ENCODE measurements at places on chromosomes 11 and 22. TPM values are rescaled to one million over a fixed set of nuclear protein-coding genes. Genes with fewer than 3 reads are reported as not detected.

The PRAME gene
- 2.1 TPM for total RNA-seq

The PNPLA3 gene
- 2.2 TPM for total RNA-seq

The ACRV1 gene
- not detected for total RNA-seq

The PIWIL4 gene
- total RNA-seq = 4.0 TPM

The CDON gene
- 211 TPM for total RNA-seq

The FGF19 gene
- total RNA-seq = not detected

The SCGB1D2 gene
- total RNA-seq = 69.2 TPM

GRCh38 chr11:65111744-65112545 is at the start of gene TM7SF2:
TSS of gene TM7SF2 (plus strand) at chr11:65111872. CDS start at chr11:65112016, 144 bp downstream.
- peak; percentile 98 for DNase-seq

DNA sequence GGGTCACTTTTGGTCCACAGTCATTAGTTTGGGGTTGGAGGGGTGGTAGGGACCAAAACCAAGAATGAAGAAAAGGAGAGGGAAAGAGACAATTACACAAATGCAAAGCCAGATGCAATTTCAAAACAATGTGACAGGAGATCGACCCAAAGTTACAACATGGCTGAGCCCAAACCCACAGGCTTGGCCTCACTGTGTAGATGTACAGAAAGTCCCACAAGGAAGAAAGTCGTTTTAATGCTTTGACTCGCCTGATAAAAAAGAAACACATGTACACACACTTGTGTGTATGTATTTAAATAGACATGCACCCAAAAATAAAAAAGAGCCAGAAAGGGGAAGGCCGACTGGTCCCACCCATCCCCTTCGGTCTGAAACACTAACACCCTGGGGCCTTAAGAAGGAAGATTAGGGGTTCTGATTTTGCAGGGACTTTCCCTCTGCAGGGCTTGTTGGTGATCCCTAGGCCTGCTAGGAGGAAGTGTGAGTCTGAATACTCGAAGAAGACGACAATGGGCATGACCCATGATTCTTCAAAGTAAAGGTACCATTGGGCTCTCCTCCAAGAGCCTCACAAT is 104.1 kb downstream of the ETS1 start:
- no peak for DNase-seq

GRCh38 chr11:11864803-11865202 is 23.0 kb downstream of the USP47 start:
- no peak for DNase-seq

GRCh38 chr11:48066881-48067800 is 86.8 kb downstream of the PTPRJ start:
- DNase-seq = no peak

- peak; percentile 76 for DNase-seq
Measured at GRCh38 chr11:27281740-27282590, 81.0 kb downstream of the CCDC34 start.

- DNase-seq = no peak
Measured at GRCh38 chr22:30340911-30341685, 14.4 kb upstream of the TBC1D10A start.

DNA sequence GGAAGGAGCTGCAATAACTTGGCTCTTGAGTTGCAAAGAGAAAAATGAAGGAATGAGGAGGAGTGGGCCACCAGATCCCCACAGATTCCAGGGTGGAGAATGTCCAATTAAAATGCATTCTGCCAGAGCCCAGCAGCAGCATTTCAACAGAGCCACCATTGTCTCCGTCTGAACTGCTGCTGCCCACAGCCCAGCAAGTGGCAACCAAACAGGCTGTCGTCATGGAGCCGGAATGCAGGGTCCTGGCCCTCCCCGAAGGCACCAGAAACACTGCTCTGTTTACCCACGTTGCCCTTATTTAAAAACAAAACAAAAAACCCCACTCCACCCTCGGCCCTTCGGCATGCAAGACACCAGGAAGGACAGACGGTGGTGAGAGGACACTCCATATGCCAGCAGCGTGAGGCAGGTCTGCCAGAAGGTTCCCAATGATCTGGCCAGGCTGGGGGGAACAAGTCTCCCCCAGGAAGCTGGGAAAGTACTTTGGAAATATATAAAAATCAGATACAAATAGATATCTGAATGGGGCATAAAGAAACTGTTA is 32.5 kb downstream of the PLEKHA7 start:
- no peak for DNase-seq

DNA sequence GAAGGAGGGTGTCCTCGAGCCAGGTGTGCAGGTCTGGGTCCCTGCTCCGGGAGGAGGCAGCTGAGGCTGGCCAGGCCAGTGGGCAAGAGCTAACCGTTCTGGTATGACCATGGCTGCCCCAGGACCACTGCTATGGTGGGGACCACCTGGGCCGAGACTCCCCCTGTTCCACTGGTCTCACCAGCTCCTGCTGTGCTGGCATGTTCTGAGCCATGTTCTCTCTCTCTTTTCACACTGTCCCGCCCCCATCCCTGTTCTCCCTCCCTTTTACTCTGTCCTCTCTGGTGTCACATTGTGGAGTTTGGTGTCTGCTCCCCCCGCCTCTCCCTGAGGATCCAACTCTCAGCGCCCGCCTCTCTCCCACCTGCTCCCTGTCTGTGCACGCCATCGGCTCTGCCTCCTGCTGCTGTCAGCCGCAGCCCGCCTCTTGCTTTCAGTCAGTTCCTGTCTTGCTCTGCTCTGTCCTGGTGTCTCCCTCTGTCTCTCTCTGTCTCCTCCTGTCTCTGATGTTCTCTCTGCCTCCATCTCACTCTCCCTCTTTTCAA is 66.4 kb downstream of the LRRC32 start:
- DNase-seq = peak; percentile 29

- DNase-seq = peak; percentile 85
Measured at GRCh38 chr11:119671051-119671450, 57.9 kb downstream of the NECTIN1 start.

GRCh38 chr11:8383227-8383626 is 119.5 kb upstream of the LMO1 start:
- no peak for DNase-seq

- no peak for DNase-seq
Measured at GRCh38 chr11:23425381-23425780, 565.1 kb upstream of the CCDC179 start.

- no peak for DNase-seq
Measured at GRCh38 chr22:21673534-21674321, 7.9 kb downstream of the PPIL2 start.

DNA sequence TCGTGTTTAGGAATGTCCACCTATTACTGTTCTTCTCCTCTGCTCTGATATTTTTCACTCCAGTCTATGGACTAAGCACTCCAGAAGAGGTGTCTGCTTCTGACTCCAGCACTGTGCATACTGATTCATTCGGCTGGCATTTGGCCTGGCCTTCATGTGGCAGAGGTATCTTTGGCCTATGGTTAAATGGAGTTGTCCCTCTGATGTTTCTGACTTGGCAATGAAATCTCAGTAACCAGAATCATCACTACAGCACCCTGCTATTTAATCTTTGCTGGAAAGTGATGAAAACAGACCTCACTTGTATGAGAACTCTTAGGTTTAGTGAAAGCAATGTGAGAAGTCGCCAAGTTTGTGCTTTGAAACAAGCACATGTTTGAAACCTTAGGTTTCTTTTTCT is 155.2 kb downstream of the MAML2 start:
- DNase-seq = peak; percentile 28

DNA sequence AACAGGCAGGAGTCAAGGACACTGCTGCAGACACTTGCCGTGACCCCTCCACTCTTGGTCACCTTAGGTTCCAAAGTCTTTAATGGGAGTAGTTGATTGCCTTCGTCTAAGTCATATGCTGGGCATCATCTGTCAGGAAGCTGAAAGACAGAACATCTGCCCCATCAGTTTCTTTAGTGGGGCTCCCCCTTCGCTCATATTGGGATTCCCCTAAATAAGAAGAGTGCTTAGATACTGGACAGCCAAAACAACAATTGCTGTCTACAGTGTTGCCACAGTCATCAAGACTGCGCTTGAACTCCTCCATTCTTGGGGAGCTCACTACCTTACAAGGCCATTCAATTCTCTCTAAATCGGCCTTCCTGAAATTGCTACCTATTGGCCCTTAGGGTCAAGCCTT is 58.5 kb downstream of the UBASH3B start:
- no peak for DNase-seq

DNA sequence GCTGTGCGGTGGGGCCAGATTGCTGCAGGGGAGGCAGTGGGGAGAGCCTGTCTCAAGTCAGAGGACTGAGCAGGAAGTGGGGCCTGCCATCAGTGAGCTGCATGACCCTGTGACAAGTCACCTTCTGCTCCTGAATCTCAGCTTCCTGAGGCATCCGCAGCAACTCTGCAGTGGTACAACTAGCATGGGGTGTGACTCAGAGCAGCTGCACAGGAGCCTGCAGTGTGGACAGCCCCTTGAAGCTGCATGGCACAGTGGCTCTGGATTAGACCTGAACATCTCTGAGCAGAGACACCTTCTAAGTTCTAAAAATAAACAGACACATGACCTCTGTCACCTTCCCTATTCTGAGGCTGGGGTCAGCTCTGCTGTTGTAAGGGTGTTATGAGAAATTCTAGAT is 18.0 kb downstream of the FAM227A start:
- DNase-seq = no peak

DNA sequence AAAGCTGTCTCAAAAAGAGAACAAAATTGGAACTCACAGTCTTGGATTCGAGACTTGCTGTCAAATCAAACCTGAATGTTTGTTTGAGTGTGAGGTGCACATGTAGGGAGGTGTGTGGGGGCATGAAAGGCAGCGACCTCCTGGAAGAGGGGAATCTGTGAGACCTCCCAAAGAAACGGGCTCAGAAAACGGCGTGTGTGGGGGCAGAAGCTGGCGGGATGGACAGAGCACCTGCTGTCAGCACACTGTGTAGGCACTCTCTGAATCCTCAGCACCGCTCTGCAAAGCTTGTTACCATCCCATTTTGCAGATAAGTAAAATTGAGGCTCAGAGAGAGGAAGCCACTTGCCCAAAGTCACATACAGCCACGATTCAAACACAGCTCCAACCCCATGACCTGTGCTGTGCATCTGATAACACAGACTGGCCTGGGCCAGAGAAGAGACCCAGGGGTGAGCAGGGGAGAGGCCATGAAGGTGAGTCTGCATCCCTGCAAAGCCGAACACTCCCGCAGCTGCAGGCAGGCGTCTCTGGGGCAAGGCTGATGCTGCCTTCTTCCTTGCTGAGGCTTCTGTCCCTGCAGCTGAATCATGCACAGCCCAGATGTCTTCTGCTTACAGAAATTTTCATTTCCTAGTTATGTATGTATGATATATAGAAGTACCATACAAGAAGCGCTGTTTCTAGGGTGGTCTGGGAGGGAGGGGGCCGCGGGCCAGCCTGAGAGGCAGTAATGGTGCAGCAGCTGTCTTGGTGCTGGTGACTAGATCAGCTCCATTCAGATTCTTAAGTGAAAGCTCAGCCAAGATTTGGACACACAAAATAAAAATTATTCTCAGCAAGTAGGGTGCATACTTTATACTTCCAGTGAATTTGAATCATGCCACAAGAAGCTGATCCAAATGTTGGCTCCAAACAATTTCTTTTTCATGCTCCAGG is 67.3 kb upstream of the SHISAL1 start:
- no peak for DNase-seq

GRCh38 chr22:22578702-22579424 is 19.8 kb upstream of the PRAME start:
- DNase-seq = no peak

All from ovary (tissue), 10 donors.